Liver (tissue), 10 donors: ENCODE measurements at places on chromosomes 4 and X. TPM values are rescaled to one million over a fixed set of nuclear protein-coding genes. Genes with fewer than 3 reads are reported as not detected.
A peak's percentile ranks its signal among the peaks of the same experiment; 100 is the strongest.

The ACE2 gene
- 0.33 TPM for polyA plus RNA-seq

The WDR17 gene
- 0.18 TPM for polyA plus RNA-seq

The SLC4A4 gene
- 5.8 TPM for polyA plus RNA-seq

The RAB40A gene
- polyA plus RNA-seq, result 0.03 TPM

DNA sequence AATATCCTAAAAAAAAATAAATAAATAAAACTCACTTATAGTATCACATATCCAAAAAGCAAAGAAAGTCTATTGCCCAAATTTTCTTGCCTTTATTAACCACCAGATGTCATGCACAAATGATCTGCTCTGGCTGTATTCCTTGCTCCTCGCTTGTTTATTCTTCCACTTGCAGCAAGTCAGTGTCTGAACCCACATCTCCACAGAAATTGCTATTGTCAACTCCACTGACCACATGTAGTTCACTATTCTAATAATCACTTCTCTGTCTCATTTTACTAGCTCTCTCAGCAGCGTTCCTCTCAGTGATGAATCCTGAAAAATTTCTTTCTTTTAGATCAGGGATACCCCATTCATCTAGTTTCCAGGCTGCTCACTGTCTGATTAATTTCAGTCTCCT lies 29.3 kb upstream of the CXXC4 start:
- DNase-seq, result no peak

The DMD gene
- polyA plus RNA-seq, result 14.6 TPM

DNA sequence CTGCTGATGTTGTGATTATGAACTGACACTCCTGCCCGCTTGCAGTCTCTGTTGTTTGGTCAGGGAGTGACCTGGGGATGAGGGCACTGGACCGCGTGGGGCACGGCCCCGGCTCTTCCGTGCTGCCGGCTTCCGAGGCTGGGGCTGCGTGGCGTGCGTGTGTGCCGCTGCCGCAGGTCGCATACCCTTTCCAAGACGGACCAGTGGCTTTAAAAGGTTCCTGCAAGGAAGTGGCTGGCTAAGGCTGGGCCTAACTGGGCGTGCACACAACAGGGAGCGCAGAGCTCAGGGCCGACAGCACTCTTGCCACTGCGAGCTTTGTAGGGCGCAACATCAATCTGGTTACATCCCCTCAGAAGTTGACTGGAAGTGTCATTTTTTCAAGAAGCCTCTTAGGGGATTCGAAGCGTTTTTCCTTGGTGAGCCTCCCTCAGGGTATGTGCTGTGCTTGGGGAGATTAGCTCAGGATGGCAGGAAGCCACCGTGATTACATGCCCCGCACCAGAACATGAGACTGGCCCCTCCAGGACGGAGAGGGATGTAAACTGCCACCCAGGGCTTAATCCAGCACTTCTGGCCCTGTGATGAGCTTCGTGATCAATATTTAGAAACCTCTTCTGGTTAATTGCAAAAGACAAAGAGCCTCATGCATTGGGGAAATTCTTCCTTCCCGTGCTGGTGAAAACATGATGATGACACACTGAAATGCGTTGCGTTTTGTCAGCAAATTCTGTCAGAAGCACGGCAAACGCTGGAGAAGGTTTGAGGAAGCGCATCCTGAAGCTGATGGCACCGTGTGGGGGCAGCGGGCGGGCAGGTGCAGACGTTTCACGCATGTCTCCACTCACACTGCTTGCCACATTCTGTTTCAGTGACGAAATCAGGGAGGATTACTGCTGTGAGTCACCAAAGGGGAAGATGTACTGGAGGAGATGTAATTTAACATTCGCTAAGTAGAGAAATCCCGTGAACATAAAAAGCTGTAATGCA lies 11.1 kb downstream of the MAEA start:
- DNase-seq, result no peak

The TMEM271 gene
- not detected for polyA plus RNA-seq

GRCh38 chr4:152771741-152772533 lies 7.6 kb downstream of the TIGD4 start:
- DNase-seq, result no peak

- no peak for DNase-seq
Observed at GRCh38 chrX:112094729-112095128, 12.2 kb upstream of the TRPC5 start.

The CT45A1 gene
- polyA plus RNA-seq, result not detected

DNA sequence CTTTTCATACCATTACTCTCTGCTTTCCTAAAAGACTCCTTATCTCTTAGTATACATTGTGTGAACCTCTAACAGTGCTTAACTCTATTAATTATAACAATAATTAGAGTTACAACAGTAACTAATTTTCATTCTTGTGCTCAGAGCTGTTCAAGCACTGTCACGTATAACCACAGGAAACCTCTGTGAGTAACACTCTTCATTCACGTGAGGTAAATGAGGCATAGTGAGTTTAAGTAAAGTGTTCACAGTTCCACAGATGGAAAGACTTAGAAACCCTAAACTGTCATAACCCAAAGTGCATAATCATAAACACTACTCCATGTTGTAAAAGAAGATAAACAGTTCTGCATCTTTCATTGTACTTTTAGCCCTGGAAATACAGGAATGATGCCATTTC lies 222.4 kb downstream of the CCSER1 start:
- DNase-seq, result no peak

The C1QTNF7 gene
- polyA plus RNA-seq, result 0.43 TPM

The IL15 gene
- polyA plus RNA-seq, result 1.0 TPM

GRCh38 chrX:155263854-155264628 lies at the start of gene RAB39B:
Gene RAB39B, minus strand, starts transcription at chrX:155264491. Its CDS starts 203 bp downstream, at chrX:155264288.
- peak; percentile 45 for DNase-seq

DNA sequence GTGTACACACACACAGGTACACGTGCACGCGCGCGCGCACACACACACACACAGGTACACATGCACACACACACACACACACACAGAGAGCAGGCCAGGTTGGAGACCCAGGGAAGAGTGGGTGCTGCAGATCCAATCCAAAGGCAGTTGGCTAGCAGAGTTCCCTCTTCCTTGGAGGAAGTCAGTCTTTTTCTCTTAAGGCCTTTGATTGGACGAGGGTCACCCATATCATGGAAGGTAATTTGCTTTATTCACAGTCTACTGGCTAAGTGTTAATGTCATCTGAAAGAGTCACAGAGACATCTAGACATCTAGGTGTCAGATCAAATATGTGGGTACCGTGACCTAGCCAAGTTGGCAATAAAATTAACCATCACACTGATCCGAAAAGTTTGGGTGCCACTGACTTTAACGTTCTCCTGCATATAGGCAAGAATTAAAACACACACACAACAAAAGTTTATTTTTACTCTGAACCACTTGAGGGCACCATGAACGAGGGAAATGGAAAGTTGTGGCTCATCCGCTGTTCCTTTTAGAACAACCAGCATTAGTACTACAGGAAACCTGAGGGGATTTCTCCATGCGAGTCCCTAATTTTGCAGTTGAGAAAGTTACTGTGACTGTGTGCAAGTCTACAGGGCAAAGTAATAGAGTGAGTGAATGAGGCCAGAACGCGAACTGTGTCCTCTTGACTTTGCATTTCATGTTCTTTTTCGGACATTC lies 66.0 kb upstream of the STOX2 start:
- DNase-seq, result no peak

- DNase-seq, result no peak
Observed at GRCh38 chr4:3302173-3302785, 9.5 kb downstream of the RGS12 start.

The ATP8A1 gene
- polyA plus RNA-seq, result 1.2 TPM

GRCh38 chr4:25112366-25112994 lies 47.8 kb downstream of the SEPSECS start:
- no peak for DNase-seq

GRCh38 chrX:113548308-113549015 lies 707.8 kb upstream of the AMOT start:
- DNase-seq, result no peak

DNA sequence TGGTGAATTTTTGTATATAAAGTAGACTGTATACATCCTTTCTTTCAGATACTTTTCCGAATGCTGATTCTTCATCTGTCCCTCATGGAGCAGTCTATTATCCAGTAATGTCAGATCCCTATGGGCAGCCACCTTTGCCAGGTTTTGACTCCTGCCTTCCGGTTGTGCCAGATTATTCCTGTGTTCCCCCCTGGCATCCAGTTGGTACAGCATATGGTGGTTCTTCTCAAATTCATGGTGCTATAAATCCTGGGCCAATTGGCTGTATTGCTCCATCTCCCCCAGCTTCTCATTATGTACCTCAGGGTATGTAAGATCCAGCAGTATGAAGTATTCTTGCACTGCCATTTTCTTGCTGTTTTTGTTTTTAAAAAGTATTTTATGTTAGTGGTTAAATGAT lies 78.7 kb downstream of the ALG13 start:
- DNase-seq, result no peak

- no peak for DNase-seq
Observed at GRCh38 chrX:111662292-111662691, 18.7 kb upstream of the ALG13 start.

DNA sequence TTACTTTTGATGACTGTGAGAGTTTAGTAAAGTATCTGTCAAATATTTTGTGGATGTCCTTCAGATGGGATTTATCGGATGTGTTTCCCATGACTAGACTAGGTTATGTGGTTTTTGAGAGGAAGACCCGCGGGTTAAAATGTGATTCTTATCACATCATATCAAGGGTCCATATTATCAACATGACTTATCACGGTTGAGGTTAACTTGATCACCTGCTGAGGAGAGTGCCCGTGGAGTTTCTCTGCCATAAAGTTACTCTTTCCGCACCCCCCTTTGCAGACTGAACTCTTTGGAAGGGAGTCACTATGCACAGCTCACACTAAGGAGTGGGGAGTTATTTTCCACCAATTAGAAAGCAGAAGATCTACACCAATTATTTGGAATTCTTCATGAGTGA lies 38.7 kb downstream of the GLRB start:
- no peak for DNase-seq

The SYTL5 gene
- 1.2 TPM for polyA plus RNA-seq

The IL3RA gene
- 1.0 TPM for polyA plus RNA-seq

The MTNR1A gene
- polyA plus RNA-seq, result not detected

The FRG2 gene
- polyA plus RNA-seq, result not detected

The ABLIM2 gene
- polyA plus RNA-seq, result 0.92 TPM

DNA sequence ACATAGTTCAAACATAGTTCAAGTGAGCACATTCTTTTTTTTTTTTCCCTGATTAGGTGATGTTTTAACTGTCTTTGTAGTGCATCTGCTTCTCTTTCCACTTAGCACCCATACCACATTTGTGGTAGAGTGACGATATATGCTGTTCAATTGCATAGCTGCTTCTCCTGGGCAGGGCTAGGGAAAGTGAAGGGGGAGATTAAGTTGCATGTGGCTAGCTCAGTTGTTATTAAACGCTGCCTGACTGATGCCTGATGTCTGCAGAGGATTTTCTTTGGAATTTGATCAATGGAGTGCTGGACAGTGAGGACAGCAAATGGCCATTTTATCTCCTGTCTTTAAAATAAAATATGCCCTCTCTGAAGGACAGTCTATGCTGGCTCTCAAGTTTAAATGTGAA lies 63.7 kb downstream of the ANK2 start:
- no peak for DNase-seq

The FRMPD3 gene
- polyA plus RNA-seq, result not detected

DNA sequence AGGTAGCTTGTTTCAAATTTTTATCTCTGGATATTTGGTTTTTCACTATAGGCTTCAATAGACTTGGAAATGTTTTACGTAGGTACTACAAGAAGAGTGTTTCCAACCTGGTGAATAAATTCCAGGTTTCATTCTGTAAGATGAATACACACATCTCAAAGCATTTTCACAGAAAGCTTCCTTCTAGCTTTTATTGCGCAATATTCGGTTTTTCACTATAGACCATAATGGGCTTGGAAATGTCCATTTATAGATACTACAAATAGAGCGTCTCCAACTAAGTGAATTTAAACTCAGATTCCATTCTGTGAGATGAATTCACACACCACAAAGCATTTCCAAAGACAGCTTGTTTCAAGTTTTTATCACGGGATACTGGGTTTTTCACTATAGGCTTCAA lies 857.7 kb upstream of the HS3ST1 start:
- no peak for DNase-seq

GRCh38 chr4:11503166-11503565 lies 74.5 kb upstream of the HS3ST1 start:
- peak; percentile 35 for DNase-seq

- no peak for DNase-seq
Observed at GRCh38 chr4:124265701-124266100, 446.8 kb downstream of the ANKRD50 start.

DNA sequence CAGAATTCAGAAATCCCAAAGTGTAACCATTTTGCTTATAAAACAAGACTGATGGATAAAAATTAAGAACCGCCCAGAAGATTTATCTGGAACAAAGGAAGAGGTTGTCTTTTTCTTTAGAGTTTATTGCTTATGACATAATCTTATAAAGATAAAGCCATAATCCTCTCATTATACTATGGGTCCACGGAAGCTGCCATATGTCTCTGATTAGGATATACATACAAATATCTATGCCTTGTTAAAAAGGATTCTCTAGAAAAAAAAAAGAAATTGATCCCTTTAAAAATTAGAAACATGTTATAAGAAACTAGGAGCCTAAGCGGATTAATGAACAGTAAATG lies 70.5 kb downstream of the RELL1 start:
- DNase-seq, result no peak

GRCh38 chr4:146564492-146564891 lies 42.8 kb upstream of the SLC10A7 start:
- DNase-seq, result no peak

The DUSP9 gene
- polyA plus RNA-seq, result 0.90 TPM

DNA sequence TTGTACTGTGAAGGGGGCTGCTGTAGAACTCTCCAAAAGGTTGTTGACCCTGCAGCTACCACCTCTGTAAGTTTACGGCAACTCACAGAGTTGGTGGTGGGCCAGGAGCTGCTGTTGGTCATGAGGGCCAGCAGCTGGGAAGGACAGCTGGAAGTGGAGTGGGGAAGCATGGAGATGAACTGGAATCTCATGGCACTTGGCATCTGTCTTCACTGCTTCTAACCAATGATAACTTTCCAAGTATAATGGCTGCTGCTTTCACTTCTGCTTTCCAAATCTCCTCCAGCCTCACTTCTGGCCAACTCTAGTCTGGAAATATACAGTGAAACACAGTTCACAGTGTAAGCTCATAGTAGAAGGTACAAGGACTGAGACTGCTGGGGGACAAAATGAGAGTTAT lies 126.5 kb upstream of the INTU start:
- DNase-seq, result no peak

DNA sequence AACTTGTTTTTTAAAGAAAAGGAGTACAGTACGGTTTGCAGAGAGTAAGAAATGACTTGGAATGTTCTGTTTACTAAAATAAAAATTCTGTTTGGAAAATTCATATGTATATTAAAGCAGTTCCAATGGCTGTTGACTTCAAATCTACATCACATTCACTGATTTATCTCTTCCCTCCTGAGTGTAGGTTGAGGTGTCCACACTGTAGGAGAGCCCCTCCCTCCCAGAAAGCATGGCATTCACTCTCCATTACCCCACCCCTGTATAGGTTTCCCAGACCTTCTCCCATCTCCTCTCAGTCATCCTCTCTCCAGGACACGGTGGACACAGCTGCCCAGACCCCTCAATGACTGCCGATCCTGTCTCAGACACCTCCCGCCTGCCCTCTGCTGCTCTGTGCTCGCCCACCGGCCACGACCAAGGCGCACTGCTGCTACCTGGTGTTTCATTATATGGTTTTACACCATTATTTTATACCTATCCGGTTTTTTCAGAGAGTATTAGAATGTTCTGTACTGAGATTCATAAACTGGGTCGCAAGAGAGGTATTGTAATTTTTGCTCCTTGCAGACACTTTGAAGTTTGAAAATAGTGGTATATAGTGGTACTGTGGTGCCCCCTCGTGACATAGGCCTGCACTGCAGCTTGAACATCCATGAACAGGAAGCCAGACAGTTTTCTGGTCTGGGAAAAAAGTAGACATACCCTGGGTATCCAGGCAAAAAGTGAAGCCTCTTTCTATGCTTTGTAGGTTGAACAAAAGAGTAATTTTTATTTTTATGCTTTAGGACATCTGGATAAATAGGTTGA lies 38.8 kb upstream of the BEX4 start:
- DNase-seq, result peak; percentile 64

The TREX2 gene
- not detected for polyA plus RNA-seq
